T follicular helper cell (primary cell): ENCODE measurements at places on chromosomes 6 and 20.

GRCh38 chr6:27810768-27811450 lies 101.3 kb downstream of the OR2B2 start:
- DNase-seq, result no peak

GRCh38 chr20:33670715-33671499 lies 3.3 kb downstream of the NECAB3 start:
- no peak for DNase-seq

DNA sequence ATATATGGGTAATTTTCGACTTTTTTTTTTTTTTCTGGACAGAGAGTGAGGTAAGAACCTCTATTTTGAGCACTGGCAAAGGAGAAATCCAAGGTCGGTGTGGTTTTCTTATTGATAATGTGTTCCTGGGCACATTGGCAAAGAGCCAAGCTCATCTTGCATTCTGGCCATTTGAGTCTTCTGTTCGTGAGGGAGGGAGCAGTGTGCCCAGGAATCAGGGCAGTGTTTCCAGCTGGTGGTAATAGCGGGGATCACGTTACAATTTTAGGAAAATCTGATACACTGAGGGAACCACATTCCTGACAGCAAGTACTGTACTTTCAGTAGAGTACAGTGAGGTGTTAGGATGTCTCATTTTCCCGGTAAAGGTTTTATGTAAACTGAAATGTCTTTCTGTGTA lies 442.3 kb upstream of the MAP3K7 start:
- no peak for DNase-seq

- no peak for DNase-seq
Observed at GRCh38 chr6:110357664-110358552, at the start of gene METTL24. Gene METTL24, minus strand, starts transcription at chr6:110358349. Its CDS starts 77 bp downstream, at chr6:110358272.

GRCh38 chr6:149922642-149923326 lies at the start of gene RAET1G:
Gene RAET1G, minus strand, starts transcription at chr6:149923121. Its CDS starts 111 bp downstream, at chr6:149923010.
- peak; percentile 75 for DNase-seq

- DNase-seq, result no peak
Observed at GRCh38 chr6:26031151-26031594, 56.1 kb upstream of the HFE start.

GRCh38 chr6:72825315-72825911 lies 203.5 kb downstream of the KCNQ5 start:
- no peak for DNase-seq

DNA sequence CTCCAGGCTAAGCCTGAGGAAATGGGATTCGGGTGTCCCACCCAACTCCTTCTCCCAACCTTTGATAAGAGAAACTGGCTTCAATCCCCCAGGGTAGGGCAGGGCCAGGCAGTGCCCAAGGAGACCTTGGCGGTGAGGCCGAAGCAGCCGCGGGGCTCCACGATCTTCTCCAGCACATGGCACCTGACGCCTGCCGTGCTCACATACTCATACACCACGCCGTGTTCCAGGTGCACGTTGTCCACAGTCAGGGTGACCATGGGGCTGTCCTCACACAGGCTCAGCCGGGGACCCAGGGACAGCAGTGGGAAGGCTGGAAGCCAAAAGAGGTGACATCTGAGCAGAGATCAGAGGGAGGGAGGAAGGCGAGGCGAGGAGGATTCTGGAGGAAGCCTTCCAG lies 176.5 kb downstream of the PREX1 start:
- DNase-seq, result no peak

DNA sequence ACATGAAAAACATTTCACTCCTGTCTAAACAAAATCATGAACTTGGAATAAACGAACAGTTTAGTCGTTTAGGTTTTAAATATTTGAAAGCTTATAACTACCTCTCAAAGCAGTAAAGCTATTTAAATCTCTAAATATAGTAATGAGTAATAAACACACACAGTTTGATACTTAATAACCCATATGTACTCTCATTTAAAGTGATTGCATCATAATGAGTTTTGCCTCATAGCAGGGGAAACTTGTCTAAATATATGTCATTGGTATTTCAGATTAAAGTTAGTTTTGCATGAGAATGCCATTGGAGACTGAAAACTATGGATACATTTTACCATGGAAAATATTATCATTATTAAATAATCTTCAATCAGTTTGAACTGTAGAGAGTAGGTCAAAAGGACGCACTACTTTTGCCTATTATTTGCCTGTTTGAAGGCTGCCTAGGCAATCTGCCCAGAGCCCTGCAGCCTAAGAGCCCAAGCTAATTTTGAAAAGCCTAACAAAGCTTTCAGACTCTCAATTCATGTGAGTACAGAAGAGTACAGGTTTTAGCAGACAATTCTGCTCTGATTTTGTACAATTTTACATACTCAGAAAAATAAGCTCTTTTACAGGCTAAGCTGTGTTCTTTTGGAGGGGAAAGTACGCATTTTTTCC lies 632.8 kb downstream of the HACE1 start:
- DNase-seq, result no peak

DNA sequence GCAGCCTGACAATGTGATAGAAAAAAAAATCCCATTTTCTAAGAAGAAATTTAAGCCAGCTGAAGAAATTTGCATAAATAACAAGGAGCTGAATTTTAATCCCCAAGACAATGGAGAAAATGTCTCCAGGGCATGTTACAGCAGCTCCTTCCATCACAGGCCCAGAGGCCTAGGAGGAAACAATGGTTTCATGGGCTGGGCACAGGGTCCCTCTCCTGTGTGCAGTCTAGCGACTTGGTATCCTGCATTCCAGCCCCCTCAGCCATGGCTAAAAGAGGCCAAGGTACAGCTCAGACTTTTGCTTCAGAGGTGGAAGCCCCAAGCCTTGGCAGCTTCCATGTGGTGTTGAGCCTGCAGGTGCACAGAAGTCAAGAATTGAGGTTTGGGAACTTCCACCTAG lies 73.1 kb downstream of the C6orf118 start:
- no peak for DNase-seq
